CD4-positive, alpha-beta T cell treated with Interleukin-21 for 1 hour (primary cell): ENCODE measurements at places on chromosomes 11 and 22.

- no peak for DNase-seq
Observed at GRCh38 chr22:36222887-36223450, 16.4 kb downstream of the APOL2 start.

DNA sequence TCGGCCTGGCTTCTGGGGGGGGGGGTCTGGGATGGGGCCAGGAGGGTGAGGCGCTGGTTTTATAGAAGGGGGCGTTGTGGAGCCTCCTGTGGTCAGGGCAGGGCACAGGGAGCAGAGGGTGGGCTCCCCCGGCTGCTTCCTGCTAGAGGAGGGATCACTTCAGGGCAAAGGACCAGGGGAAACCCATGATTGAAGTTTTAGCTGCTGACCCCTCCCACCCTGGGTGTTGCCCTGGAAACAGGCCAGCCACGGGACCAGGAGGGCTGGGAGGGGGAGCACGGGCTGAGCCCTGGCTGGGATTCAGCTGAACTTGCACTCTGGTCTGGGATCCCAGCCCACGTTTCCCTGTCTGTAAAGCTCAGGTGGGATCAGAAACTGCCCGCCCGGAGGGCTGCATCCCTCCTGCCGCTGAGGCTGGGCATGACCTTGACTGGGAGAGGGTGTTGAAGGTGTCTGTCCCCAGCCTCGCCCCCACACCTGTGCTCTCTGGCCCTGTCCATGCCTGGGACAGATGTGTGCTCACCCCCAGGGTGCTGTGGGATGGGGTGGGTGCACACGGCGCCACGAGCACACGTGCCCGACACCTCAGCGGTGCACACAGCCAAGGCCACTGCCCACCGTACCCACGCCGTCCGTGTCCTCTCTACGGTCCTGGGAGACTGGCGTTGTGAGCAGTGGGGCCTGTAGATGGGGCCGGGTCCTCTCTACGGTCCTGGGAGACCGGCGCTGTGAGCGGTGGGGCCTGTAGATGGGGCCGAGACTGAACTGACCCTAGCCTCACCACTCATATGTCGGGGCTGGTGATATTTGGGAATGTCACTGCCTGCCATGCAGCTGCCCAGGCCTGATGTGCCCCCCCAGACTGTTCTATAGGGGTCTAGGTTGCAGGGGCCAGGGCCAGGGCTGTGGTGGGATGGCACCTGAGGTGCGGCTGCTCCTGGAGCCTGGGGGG lies 2.3 kb downstream of the TSPAN4 start:
- no peak for DNase-seq

GRCh38 chr11:12725863-12726682 lies 51.9 kb downstream of the TEAD1 start:
- DNase-seq = no peak

- no peak for DNase-seq
Observed at GRCh38 chr11:85776951-85777602, 33.9 kb downstream of the SYTL2 start.

GRCh38 chr11:72217841-72218240 lies 1.2 kb downstream of the FOLR2 start:
- no peak for DNase-seq

- DNase-seq = peak; percentile 74
Observed at GRCh38 chr11:124762105-124762623, at the start of gene ESAM. ESAM (minus strand) TSS chr11:124762290; CDS start chr11:124762154, 136 bp downstream.

DNA sequence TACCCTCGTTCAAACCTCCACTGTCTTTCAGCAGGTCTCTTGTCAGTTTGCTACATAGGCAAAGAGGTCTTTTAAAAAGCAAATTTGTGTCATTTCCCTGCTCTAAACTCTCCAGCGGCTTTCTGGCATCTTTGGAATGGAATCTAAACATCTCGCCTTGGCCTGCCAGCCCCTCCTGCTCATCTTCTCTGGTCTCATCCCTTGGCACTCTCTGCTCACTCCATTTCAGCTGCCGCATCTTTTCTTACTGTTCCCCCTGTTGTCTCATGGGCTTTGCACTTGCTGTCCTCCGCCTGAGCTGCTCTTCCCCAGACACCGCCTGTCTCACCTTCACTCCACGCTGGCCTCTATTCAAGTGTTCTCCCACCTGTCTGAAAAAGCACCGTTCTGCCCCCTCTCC lies 46.6 kb downstream of the BMAL1 start:
- no peak for DNase-seq

- DNase-seq = no peak
Observed at GRCh38 chr22:27684901-27685300, 116.7 kb downstream of the MN1 start.

GRCh38 chr11:116406042-116406441 lies 366.7 kb downstream of the BUD13 start:
- DNase-seq = no peak

GRCh38 chr22:23410411-23410810 lies 169.7 kb downstream of the IGLL1 start:
- no peak for DNase-seq

GRCh38 chr11:26621132-26621531 lies 49.1 kb upstream of the MUC15 start:
- no peak for DNase-seq

DNA sequence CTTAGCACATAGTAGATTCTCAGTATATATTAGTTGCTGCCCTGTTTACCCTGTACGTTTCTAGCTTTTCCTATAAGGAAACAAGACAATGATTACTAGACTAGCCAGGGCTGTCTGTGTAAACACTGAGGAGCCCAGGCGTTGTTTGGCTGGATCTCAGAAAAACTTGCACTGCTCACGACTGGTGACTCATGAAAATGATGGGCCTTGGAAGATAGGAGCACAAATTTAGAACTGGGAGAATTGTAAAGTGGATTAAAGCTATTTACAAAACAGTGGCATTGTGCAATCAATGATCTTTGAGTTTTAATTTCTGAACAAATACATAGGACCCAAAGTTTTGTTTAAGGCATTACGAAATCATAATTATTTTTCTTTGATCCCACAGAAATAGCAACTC lies 276.9 kb downstream of the FAM76B start:
- no peak for DNase-seq

- DNase-seq = no peak
Observed at GRCh38 chr11:42003801-42004200, 544.3 kb upstream of the LRRC4C start.

DNA sequence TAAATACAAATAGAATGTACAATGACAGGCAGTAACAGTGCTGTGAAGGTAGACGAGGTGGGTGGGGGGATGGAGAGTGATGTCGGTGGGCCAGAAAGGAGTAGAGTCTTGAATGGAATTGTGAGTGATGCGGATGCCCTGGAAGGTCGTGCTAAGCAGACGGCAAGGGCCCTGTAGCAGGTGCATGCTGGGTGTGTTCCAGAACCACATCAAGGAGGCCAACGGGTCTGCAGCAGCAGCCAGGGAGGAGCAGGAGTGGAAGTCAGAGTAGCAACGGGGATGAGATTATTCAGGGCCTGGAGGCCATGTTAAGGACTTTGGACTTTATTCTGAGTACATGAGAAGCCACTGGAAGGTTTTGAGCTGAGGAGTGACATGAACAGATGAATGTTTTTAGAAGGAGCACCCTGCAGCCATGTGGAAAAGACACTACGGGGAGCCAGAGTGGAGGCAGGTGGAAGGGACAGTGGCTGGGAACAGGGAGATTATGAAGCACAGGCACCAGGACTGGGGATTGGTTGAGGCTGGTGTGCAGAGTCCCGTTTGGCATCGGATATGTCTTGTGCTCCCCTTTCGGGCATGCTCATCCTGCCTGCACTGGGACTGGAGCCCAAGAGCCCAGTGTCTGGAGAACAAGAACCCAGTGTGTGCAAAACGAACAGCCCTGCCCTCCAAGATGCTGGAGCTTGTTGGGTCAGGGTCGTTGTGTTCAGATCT lies 74.1 kb downstream of the COMMD9 start:
- DNase-seq = no peak

GRCh38 chr11:108718466-108718865 lies 53.6 kb downstream of the DDX10 start:
- DNase-seq = no peak

DNA sequence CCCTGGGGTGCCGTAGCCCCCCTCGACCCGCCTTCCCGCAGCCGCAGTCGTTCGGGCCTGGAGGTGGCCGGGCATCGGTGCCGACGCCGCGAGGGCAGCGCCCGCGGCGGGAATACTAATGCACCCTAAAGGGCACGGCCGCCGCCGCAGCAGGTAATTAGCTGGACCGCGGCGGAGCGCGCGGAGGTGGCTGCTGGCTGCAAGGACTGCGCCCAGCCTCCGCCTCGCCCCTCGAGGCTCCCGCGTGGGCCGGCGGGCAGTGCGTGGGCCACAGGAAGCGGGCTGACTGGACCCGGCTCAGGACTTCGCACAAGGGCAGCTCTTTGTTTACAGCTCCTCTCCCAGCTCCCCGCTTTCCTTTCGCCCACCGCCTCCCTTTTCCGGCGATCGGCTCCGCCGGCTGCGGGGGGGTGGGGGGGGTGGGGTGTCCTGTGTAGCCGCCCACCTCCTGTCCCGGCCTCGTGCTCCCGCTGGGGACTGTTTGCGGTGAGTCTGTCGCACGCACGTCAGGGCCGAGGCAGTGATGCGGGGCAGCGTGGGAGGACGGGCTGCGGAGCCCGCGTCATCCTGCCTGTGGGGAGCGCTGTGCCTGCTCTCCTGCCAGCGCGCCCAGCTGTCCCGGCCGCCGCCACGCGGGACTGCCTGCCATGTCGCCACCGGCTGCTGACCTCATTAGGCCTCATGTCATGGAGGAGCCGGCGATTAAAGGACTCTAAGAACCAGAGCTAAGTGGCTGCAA lies 53.2 kb downstream of the GRIK4 start:
- no peak for DNase-seq

DNA sequence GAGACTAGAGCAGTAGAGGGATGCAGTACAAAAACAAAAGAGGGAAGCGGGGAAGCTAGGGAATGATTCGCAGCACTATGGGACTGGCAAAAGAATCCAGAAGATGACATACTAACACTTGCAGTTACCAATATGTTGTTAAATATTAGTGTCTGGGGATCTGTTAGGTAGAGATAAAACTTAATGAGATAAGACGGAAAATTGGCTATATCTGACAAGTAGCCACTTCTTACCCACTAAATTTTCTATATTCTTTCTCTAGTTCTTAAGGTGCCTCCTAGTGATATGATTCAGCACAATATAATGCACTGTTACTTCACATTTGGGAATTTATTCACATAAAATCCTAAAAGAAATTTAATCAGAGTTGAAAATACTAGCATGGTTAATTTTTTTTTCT lies 30.8 kb downstream of the CCDC90B start:
- DNase-seq = no peak

DNA sequence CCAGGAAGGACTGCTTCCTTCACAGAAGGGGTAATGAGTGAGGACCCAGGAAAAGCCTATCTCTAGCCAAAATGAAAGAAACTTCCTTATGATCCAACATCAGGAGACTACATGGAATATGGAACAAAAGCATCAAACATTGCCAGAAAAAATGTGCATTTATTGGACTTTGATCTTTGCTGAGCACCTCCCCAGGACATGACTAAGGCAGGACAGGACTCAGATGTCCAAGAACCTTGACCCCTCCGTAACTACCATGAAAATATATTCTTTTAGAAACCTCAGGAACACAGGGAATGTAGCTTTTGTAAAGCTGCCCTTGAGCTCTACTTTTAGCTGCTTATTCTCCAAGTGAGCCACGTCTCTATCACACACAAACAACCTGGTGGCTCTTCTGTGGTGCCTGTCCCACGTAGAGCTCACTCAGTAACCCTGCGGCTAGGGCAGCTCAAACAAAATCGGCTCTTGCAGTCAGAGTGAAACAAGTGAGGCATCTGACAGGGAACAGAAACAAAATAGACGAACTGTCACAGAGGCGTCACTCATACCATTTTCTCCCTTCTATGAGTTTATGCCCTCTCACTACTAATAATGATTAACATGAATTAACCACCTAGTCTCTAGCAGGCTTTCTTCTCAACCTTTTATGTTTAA lies 471.5 kb upstream of the API5 start:
- no peak for DNase-seq

DNA sequence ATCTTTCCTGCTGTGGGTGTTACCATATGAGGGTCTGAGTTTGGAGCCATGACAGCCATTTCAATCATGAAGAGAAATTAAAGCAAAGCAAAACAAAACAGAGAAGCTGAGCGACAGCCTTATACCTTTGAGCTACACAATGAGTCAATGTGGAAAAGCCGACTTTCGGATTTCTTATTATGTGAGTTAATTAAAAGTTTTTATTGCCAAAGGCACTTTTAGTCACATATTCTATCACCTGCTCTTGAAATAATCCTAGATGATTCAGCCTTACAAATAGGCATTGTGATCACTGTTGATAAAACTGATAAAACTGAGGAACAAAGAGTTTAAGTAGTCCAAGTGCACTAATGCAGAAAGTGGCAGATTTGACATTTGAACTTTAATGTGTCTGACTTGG lies 381.9 kb upstream of the TENM4 start:
- DNase-seq = no peak

GRCh38 chr11:48034926-48035871 lies 54.8 kb downstream of the PTPRJ start:
- no peak for DNase-seq

- DNase-seq = peak; percentile 56
Observed at GRCh38 chr11:2892967-2893528, 7.5 kb upstream of the CDKN1C start.

DNA sequence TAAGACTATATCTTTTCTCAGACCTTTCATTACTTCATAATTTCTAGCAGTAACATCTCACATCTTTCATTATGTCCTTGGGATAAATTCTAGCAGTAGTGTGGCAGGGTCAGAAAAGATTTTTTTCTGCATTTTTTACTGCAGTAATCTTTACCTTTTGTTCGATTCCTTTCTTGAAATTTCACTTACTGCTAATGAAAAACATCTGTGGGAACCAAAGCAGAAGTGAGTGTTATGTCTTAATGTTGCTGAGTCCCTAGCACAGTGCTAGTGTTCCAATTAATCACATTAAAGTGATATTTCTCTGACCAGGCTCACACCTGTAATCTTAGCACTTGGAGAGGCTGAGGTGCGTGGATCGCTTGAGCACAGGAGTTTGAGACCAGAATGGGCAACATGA lies 123.6 kb downstream of the EHF start:
- no peak for DNase-seq

DNA sequence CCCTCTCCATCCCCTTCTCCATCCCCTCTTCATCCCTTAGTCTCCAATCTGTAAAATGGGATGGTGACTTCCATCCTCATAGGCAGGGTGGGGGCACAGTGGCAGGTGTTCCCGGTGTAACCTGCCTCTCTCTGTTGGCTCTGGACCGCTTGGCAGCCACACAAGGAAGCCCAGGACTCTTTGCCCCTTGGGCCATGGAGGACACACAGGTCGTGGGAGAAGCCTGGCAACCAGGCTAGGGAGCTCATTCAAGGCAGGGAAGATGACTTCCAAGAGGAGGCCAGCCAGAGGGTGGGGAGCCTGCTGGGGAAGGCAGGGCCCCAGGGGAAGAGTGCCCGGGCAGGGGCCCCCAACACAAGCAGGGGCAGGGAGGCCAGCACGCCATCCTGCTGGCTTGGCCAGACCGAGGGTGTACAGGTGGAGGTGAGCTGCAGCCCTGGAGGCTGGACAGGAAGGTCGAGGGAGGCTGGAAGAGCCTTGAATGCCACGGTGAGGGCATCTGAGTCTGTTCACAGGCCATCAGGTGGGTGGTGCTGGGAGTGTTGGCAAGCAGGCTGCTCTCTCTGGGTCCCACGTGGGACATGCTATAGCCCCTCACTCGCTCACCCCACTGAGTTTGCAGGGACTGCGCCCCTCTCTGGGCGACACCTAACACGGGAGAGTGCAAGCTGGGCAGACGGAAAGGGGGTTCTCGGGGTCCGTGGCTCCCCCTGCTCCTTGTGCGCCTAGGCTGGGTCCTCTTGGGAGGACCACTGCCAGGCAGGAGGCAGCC lies 15.5 kb upstream of the CTSD start:
- no peak for DNase-seq

GRCh38 chr11:60513496-60514460 lies 1.4 kb upstream of the MS4A13 start:
- DNase-seq = no peak

GRCh38 chr11:59302991-59303390 lies 55.7 kb upstream of the OR5AN1 start:
- no peak for DNase-seq
